ENCODE measurements at places on chromosomes 7 and 10.

DNA sequence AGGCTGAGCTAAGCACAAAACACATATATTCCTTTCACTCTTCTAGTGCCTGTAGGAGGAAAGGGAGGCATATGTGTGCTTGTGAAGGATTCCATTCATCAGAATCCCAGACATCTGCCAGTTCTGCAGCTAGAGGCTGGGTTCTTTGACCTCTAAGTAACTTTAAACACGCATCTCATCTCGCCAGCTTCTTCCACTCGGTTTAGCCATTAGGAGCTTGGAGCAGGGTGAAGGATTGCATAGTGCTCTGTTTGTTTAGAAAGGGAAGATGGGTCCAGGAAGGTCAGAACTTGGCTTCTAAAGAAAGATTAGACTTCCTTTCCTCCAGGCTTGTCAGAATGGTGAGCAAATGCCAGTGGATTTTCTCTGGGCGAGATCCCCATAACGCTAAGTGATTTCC, 43.6 kb downstream of the HK1 start:
- DNase-seq: no peak

- no peak for DNase-seq
Observed at GRCh38 chr10:110558041-110558440, 9.5 kb upstream of the SMC3 start.

- DNase-seq: no peak
Observed at GRCh38 chr7:157267516-157267915, 69.3 kb upstream of the DNAJB6 start.

DNA sequence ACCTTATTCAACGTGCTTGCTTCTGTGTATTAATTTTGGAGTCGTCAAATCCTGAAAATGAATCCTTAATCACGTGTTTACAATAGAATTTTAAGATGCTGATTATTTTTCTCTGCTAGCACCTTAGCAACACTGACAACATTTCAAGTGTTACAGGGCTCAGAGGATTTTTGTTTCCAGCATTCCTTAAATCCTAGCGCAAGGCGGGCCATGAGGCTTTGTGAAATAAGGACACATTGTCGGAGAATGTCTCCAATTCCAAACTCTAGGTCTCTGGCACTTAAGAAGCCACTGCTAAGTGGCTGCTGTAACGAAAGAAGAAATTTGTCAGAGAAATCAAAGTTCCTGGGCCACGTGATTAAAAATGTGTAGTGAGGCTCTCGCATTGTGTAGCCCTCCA, 390.9 kb upstream of the CELF2 start:
- no peak for DNase-seq

DNA sequence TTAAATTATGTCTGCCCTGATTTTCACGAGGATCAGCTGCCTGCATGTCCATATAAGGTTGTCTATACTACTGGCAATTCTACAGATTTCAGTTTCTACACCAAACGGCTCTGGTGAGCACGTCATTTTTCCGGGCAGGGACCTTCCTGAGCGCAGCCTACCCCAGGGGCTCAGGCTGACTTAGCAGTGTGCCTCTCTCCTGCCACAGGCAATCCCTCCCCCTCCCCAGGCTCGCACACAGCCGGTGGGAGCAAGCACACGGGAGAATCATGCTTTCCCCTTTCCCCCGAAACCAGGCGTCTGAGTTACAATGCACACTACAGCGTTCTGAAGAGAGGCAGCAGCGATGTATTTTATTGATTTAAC, 1.7 kb downstream of the KLF6 start:
- DNase-seq: no peak

GRCh38 chr7:110153222-110153621, 937.7 kb upstream of the LRRN3 start:
- no peak for DNase-seq

Measured in cardiac septum (tissue), 1 donor.